ENCODE measurements at places on chromosomes 16 and 17.
A peak's percentile ranks its signal among the peaks of the same experiment; 100 is the strongest.

- peaks cover 7% of the 10 kb centered on the region for H3K36me3 ChIP-seq
- peaks cover 51% of the 10 kb centered on the region for H3K4me1 ChIP-seq
- no peaks in the 10 kb centered on the region for H3K27me3 ChIP-seq
- no peak for DNase-seq
- H3K4me3 ChIP-seq: no peak overlapping the region
- no peak overlapping the region for H3K27ac ChIP-seq
Observed at GRCh38 chr17:17080781-17081180, 38.5 kb downstream of the MPRIP start.

GRCh38 chr16:87540072-87540896 is 47.5 kb upstream of the ZCCHC14 start:
- H3K4me1 ChIP-seq: peaks cover 88% of the 10 kb centered on the region
- peak overlapping the region; percentile 56 for H3K4me3 ChIP-seq
- peaks cover 7% of the 10 kb centered on the region for H3K27me3 ChIP-seq
- DNase-seq: no peak
- no peak overlapping the region for H3K27ac ChIP-seq

- DNase-seq: no peak
- H3K4me1 ChIP-seq: peaks cover 10% of the 10 kb centered on the region
- peaks cover 34% of the 10 kb centered on the region for H3K27me3 ChIP-seq
- H3K27ac ChIP-seq: no peak overlapping the region
Observed at GRCh38 chr16:2295056-2295798, 27.3 kb upstream of the RNPS1 start.

DNA sequence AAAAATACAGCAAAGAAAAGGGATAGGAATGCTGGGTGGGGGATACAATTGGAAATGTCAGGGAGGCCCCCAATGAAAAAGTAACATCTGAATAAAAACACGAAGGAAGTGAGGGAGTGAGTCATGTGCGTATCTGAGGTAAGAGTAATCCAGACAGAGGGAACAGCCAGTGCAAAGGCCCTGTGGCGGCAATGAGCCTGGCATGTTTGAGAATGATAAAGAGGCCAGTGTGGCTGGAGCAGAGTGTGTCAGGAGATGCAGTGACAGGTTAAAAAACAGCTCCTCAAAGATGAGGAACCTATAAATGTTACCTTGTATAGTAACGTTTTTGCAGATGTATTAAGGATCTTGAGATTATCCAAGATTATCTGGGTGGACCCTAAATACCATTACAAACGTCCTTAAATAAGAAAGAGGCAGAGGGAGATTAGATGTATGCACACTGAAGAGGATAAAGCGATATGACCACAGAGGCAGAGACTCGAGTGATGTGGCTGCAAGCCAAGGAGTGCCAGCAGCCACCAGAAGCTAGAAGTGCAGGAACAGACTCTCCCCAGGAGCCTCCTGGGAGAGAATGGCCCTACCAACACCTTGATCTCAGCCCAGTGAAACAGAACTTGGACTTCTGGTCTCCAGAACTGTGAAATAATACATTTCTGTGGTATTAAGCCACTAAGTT is 17.8 kb upstream of the SLC35B1 start:
- no peak overlapping the region for H3K27ac ChIP-seq
- no peak for DNase-seq
- peaks cover 21% of the 10 kb centered on the region for H3K36me3 ChIP-seq
- no peaks in the 10 kb centered on the region for H3K4me1 ChIP-seq
- H3K27me3 ChIP-seq: no peaks in the 10 kb centered on the region

- H3K36me3 ChIP-seq: no peaks in the 10 kb centered on the region
- H3K4me1 ChIP-seq: 0 out of 2 replicates have a peak, but pooled peaks cover under 1% of the 10 kb centered on the region
- DNase-seq: no peak
- H3K4me3 ChIP-seq: no peak overlapping the region
- peaks cover 72% of the 10 kb centered on the region for H3K27me3 ChIP-seq
- no peak overlapping the region for H3K27ac ChIP-seq
Observed at GRCh38 chr16:71344315-71344905, 14.1 kb upstream of the CALB2 start.

GRCh38 chr16:79885320-79885719 is 284.8 kb upstream of the MAF start:
- DNase-seq: no peak
- H3K27me3 ChIP-seq: no peaks in the 10 kb centered on the region
- no peak overlapping the region for H3K4me3 ChIP-seq
- H3K4me1 ChIP-seq: no peaks in the 10 kb centered on the region
- no peak overlapping the region for H3K27ac ChIP-seq
- no peaks in the 10 kb centered on the region for H3K36me3 ChIP-seq
